ENCODE measurements at places on chromosomes 2 and 18. TPM values are rescaled to one million over a fixed set of nuclear protein-coding genes. Genes with fewer than 3 reads are reported as not detected.

The TEX44 gene
- total RNA-seq = not detected

DNA sequence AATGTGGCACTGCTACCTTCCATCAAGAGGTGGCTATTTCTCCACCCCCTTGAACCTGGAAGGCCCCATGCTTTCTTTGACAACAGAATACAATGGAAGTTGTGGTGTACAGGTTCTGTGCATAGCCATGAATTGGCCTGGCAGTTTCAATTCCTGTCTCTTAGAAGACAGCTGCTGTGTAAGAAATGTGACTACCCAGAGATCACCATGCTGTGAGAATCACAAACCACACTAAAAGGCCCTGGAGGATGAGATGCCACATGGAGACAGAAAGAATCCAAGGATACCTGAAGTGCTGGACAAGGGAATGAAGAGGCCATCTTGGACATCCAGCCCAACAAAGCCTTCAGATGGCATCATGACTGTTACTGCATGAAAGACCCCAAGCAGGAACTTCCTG is 47.7 kb upstream of the EHBP1 start:
- no peak for DNase-seq

GRCh38 chr2:26610504-26611335 is 30.4 kb downstream of the CIB4 start:
- DNase-seq = peak; percentile 22

The KIDINS220 gene
- total RNA-seq = 71.2 TPM

The PIAS2 gene
- 59.9 TPM for total RNA-seq

GRCh38 chr2:69390471-69390870 is 3.4 kb upstream of the GFPT1 start:
- no peak for DNase-seq

- no peak for DNase-seq
Measured at GRCh38 chr18:57621246-57621604, 411 bp downstream of the NARS1 start.

All from ureter (tissue), 1 donor.